D721Med (cell line): ENCODE measurements at places on chromosomes 3 and 15.

- no peak for DNase-seq
These were observed 42.0 kb downstream of the SCAPER start for GRCh38 chr15:76863123-76863522.

- peak; percentile 62 for DNase-seq
These were observed 46.3 kb downstream of the GABRG3 start for GRCh38 chr15:27017168-27017809.

- DNase-seq, result no peak
These were observed 39.6 kb downstream of the DAPK2 start for GRCh38 chr15:64006642-64007041.

GRCh38 chr3:179558742-179559364, 3.9 kb upstream of the ACTL6A start:
- DNase-seq, result no peak

GRCh38 chr3:78994174-78995027, 773.4 kb downstream of the ROBO1 start:
- no peak for DNase-seq

GRCh38 chr3:78495301-78495700, 1272.5 kb downstream of the ROBO1 start:
- DNase-seq, result no peak

GRCh38 chr3:134446800-134447199, 39.0 kb downstream of the ANAPC13 start:
- DNase-seq, result no peak

GRCh38 chr15:91271565-91272153, 171.6 kb downstream of the SV2B start:
- peak; percentile 36 for DNase-seq

- DNase-seq, result no peak
These were observed 12.0 kb upstream of the MAP6D1 start for GRCh38 chr3:183837390-183837789.

GRCh38 chr3:33790091-33790490, 8.3 kb upstream of the PDCD6IP start:
- DNase-seq, result no peak

DNA sequence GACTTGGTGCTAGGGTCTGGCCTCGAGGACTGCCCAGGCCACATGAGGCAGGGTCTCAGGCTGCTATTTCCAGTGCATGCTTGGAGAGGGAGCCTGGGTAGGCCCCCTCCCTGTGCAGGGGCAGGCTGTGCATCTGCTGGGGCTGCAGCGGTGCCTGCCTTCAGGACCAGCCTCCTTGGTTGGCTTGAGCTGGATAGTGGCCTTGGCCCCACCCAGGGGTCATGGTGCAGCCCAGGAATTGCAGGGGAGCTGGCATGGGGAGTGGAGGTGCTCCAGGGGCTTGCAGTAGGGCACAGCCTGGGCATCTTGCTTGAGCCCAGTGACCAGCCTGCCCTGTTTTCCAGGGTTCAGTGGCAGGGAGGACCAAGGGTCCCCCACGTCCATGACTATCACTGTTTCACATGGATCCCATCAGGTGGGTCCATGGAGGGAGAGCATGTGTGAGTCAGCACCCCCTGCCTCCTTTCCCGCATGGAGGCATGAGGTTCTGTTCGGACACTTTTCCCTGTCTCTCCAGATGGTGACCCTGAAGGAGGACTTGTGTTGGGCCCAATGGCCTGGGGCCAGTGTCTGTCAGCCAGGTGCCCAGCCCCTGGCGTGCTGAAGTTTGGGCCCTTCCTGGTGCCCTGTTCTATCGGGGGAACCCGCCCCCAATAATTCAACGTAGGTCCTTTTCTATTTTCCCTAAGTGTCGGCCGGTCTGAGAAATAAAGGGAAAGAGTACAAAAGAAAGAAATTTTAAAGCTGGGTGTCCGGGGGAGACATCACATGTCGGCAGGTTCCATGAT, 218.6 kb downstream of the SNRPN start:
- DNase-seq, result no peak

DNA sequence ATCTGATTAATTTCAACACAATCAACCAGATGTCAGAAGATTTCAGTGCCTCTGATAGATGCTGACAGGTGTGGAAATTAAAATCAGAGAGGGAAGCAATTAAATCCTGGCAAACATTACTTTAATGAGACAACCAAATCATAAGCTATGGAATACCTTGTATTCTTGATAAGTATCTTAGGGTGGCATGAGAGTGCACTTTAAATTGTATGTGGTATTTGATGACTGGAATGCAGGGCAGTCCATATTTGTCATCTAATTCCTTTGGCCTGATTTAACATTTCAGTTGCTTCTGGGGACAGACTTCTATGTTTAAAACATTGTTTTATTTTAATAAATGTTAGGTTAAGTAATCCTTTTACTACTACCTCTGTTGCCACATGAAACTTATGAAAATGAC, 184.1 kb downstream of the LPP start:
- no peak for DNase-seq

DNA sequence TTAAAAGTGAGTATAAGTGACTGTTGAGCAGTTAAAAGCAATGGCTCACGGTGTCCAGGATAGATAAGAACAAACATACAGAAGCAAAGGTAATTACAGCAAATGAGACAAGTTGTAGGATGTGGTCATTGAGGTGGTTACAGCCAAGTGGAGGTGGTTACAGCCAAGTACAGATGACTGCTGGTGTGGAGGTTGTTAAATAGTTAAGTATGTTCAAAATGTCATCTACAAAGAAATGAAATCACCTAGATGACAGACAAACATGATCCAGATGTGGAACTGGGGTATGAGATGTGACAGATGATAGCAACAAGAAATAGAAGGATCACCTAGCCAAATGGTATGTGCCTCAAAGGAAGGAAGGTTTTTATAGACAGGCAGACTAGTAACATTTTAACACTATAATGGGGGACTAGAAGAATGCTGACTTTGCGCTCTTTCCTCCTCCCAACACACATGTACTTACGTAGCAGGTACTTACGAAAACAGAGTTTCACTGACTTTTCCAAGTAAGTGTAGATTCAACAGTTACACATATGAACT, 6.8 kb upstream of the ANKRD28 start:
- no peak for DNase-seq

DNA sequence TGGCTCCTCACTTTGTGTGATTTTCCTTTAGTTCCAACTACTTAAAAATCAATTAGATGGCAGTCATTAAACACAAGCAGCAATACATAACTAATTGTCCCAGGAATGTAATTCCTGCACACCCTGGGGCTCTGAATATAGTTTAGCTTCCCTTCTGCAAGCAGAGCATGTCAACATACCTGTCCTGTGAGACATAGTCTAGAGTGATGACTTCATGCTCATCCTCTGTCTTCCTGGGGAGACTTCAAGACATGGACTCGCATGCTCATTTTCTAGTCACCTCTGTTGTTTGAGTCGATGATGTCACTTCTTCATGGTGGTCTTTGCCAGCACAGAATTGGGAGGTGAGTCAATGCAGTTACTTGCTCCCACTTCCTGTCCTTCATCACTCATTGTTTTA, 15.7 kb downstream of the C3orf52 start:
- DNase-seq, result no peak

DNA sequence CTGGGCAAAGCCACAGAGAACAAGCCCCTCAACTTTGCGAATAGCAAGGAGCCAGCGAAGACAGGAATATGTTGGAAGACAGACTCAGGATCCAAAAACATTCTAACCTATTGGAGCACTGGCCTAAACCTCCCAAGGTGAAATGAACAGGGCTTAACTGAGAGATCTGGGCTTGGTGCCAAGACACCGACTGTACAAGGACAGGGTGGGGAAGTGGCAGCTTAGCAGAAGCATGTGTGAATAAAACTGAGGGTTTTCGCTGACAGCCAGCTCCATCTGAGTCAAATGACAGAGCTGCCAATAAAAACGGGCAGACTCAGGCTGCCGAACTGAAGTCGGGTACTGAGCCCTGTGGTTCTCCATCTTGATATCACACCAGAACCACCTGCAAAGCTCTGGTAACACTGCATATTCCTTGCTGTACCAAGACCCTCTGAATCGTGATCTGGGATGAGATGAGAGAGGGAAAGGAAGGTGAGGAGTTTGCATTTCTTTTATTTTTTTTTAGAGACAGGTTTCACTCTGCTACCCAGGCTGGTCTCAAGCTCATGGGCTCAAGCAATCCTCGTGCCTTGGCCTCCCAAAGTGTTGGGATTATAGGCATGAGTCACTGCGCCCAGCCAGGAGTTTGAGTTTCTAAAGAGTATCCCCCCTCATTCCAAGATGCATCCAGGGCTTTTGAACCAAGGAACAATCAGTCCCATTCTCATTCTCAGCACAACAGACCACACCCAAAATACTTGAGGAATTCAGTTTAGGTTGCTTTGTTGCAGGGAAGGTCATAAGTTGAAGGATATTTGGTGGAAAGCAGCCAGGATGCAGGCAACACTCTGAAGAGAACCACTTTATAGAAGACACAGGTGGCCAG, 6.0 kb upstream of the PLCB2 start:
- DNase-seq, result no peak

DNA sequence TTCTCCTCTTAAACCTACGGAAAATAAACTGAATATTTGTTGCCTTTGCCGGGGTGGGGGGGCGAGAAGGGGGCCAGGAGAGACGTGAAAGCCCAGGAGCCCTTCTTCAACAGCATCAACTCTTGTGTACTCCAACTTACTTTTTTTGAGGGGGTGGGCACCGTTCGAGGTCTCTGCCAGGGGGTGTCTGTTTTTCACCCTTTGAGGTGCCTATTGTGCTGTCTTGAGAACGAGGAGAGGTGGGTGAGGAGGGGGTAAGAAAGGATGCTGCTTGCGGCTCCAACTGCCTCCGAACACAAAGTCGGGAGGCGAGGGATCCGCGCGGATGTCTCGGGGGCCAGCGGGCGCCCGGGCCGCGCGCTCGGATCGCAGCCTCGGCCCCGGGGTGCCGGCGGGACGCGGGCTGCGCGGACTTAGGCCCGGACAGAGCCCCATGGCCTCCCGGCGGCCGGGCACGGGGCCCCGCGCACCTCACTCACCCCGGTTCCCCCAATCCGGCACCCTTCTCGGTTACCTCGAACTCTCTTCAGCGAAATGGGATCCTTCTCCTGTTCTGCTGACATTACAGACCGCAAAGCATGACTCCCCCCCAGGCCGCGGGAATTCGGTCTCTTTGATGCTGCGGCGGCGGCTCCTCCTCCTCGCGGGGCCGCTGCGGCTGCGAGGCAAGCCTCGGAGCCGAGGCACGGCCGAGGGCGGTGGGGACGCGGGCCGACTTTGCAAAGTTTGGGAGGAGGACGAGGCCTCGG, 650 bp downstream of the PYGO1 start:
- peak; percentile 33 for DNase-seq

- DNase-seq, result no peak
These were observed 6.2 kb downstream of the PAK6 start for GRCh38 chr15:40244961-40245523.

DNA sequence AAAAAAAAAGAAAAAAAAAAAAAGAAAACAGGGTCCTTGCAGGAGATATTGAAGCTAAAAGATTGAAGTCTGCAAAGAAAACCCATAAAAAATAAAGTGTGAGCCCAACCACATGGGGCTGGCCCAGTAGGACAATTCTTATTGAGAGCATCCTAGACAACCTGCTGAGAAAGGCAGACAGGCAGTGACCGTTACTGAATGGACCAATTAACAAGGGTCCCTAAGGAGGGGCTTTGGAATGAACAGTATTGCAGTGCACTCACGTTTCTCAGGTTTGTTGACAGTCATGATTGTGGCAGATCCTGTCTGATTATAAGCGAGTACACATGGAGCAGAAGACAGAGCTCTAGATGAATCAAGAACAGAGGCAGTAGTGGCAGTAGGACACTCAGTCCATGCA, 168.6 kb downstream of the LSAMP start:
- DNase-seq, result no peak

DNA sequence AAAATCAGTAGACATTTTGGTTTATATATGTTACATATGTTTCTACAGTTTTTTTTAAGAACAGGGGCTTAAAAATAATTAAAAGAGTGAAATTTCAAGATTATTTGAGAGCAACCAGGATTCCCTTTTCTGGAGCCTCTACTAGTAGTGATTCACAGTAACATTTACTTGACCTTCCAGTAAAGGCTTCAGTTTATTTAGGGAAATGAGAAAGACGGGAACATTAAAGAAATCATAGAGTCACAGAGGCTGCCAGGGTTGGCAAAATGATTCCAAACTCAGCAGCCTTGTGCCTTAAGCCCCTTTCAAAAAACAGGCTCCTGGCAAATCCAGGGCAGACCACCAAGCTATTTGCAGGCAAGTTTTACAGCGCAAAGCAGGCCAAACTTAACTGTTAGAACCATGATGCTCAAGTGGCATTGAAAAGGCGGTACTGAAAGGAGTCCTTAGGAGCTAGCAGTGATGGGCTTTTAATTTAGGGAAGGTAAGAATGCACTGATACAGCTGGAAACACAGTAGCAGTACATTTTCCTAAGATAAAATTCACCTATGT, 201.1 kb upstream of the ADAMTS9 start:
- DNase-seq, result no peak
